ELF-1 (cell line): ENCODE measurements at places on chromosomes 11 and 22.

DNA sequence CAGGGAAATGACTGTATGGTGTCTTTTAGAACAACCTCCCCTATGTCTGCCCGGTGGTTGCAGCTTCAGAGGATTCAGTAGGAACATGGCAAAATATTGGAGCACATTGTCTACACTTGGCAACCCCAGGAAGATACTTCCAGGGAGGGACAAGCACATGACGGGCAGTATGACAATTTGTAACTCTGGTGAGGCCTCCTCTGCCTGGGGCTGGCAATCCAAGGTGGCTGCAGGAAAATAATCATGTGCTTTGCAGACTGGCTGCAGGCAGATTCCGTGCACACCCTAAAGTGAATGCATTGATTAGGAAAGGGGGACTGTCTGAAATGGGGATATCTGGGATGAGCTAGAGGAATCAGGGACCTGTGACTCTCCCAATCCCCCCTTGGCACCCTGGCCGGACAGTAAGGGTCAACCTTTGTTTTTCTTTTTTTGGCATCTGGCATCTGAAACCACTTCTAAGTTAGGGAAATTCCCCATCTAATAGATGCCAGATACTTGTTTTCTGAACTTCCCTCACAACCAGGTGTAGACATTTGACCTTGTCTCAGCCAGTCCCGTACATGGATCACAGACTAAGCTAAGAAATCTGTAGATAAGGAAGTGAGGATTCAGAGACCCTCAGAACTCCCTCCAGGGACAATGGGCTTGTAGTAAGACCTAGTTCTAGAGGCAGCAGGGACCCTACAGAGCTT lies 10.5 kb upstream of the PHOX2A start:
- DNase-seq: no peak

DNA sequence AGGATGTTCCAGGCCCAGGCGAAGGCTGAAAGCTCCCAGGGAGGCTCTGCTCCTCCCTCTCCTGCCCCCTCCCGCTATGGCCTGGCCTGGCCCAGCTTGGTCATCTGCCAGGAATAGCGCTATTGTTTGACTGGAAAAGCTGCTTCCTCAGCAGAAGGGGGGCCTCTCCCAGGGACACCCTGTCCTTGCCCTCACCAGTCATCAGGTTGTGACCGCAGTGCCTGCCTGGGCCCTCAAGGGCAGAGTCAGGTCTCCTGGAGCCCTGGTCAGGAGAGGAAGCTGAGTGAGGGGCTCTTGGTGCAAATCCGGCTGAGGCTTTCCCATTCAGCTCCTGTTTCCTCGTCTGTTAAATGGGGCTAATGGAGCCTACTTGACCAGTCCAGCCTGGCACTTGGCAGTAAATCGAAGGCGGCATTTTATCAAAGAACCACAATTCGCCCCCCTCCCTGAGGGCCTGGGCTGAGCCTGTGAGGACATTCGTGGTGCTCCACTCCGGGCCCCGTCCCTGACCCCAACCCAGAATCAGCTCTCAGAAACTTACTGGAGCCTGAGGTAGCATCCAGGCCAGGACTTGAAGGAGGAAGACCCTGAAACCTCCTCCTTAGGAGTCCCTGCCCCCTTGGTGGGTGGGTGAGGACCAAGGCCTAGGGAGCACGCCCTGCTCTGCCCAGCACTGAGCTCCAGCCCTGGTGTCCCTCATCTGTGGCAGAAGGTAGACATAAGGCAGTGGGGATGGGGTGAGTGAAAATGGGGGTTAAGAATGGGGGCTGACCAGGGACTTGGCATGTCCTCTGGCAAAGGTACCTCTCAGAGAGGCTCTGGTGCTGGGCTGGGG lies 2.0 kb upstream of the CASTOR1 start:
- peak; percentile 40 for DNase-seq

DNA sequence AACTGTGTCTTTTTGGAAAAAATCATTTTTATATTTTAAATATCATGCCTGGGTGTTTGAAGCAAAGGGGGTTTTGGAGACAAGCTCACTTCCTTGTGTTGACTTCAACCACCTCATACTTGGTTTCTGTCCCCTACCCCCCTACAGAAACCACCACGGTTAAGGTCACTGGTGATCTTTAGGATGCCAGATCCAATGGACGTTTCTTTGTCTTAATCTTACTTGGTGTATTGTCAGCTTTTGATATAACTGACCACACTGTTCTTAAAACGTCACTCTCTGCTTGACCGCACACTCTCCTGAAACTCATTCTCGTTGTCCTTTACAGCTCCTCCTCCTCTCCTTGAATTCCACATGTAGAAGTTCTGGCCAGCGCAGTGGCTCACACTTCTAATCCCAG lies 34.8 kb upstream of the SWAP70 start:
- no peak for DNase-seq

DNA sequence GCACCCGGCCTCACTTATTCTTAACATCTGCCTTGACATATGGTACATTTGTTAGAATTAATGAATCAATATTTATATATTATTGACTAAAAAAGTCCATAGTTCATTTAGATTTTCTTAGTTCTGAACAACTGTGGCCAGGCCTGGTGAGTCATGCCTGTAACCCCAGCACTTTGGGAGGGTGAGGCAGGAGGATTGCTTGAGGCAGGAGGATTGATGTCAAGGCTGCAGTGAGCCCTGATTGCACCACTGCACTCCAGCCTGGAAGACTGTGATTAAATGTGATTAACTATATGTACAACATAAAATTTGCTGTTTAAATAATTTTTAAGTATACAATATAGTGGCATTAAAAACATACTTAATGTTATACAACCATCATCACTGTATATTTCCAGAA lies 5.6 kb downstream of the UVRAG start:
- DNase-seq: no peak

GRCh38 chr11:131668500-131669400 lies 298.3 kb downstream of the NTM start:
- DNase-seq: peak; percentile 77

DNA sequence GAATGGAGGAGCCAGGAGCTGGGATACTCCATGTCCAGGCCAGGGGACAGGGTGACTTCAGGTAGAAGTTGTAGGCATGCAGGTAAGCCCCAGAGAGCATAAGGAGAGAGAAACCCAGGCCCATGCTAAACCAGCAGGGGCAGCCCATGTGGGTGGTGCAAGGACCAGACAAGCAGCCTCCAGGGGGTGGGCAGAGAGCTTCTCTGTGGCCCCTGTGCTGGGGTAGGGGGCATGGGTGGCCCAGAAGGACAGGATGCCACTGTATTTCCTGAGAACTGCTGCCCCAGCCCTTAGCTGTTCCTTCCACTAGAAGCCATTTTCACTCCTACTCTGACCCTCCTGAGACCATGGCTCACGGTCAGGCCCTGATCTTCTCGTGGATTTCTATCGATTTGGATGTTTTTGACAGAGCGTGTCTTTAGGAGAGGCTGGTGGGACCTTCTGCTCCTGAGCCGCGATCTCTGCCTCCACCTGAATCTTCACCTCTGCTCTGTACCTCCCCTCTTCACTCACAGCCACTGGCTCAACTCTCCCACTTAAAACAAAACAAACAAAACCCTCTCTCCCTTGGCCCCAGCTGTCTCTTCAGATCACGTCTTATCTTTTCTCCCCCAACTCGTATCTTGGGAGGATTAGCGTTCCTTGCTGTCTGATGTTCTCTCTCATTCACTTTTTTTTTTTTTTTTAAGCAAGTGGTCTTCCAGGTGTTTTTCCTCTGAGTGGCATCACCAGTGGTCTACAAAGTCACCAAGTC lies 112.2 kb downstream of the NECTIN1 start:
- DNase-seq: no peak

DNA sequence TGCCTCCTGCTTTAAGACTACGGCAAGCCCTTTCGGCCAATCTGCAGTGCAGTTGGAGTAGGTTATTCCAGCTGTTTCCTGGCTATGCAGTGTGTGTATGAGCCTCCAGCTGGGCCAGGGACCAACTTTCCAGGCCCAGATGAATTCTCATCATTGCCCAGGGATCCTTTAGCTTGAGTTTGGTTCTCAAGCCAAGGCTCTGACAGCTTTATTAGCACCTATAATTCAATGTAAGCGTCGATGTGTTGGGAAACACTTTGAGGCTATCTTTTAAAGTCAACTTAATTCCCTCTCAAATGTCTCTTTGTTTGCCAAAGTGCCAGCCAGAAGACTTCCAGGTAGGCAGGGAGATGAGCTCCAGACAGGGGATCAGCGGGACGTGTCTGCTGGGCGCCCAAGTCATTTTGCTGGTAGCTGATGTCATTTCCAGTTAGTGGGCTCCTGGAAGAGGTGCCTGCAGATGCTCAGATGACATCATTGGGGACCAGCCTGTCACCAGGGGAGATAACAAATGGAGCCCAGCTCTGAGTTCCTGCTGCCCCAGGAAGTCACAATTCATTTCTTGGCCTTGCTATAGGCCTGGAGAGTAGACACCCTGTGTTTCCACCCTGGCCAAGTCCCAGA lies 520.4 kb downstream of the SOX6 start:
- DNase-seq: peak; percentile 70

GRCh38 chr11:106400949-106401570 lies 323.6 kb downstream of the AASDHPPT start:
- DNase-seq: no peak

GRCh38 chr22:24128021-24128420 lies 53.3 kb upstream of the SUSD2 start:
- no peak for DNase-seq

- no peak for DNase-seq
Observed at GRCh38 chr11:119863851-119864601, 135.0 kb upstream of the NECTIN1 start.

- DNase-seq: no peak
Observed at GRCh38 chr11:126834149-126834548, 166.4 kb downstream of the KIRREL3 start.

DNA sequence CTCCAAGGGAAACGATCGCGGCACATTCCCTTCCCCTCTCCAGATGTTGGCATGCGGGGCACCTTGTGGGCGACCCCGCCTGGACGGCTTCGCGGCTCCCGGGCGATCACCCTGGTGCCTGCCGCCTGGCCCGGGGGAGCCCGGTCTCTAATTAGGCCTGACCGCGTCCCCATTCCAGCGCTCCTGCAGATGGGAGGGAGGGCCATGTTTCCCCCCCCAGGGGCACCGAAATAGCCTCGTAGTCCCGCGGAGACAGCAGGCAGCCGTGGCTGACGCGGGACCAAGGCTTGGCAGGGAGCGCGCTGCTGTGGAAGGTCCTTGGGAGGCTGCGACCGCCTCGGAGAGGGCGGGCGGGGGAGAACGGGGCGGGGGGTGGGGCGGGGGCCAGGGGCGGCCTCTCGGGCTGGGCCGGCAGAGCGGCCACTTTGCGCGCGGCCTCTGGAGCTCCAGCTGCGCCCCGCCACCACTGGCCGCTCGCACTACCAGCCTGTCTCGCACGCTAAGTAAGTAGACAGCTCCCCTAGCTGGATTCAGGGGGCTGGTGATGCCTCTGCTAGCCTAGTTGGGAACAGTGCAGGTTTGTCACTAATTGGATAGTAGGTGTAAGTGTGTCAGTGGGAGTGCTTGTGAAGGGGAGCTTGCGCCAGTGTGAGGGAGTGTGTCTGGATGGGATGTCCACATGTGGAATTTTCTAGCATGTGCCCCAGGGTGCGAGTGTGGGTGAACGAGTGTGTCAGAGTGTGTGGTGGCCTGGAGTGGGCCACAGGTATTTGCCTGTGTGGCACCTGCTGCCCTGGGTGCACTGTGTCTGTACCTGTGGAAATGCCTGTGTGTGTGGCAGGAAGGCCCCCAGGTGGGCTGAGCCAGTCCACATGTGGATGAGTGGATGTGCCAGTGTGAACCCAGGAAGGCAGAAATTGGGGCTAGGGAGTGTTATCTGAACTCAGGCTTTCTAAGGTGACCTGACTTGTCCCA lies at the start of gene INSC:
INSC (plus strand) TSS at position 423 of the 975 bp plus-strand sequence. CDS start 34,252 bp downstream, outside the sequence.
- peak; percentile 18 for DNase-seq

DNA sequence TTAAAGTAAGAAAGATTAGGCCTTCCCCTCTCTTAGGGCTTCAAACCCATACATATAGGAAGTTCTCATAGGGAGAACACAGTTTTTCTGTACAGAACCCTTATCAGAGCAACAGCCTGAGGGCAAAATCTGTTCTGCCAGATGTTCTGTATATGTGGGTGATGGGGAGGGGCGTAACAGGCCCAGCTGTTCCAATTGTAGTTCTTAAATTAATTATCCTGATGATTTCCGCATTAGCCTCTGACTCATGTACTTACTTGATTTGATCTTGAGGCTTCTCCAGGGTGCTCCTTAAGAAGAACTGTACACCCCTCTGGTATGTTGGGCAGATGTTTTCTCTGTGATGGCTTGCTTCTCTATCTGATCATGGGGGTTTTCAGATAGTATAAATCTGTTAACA lies 123.1 kb upstream of the C11orf87 start:
- no peak for DNase-seq

- no peak for DNase-seq
Observed at GRCh38 chr22:48208894-48209293, 1446.4 kb downstream of the TBC1D22A start.

GRCh38 chr11:65780770-65781151 lies at the start of gene AP5B1:
Gene AP5B1 (minus strand): TSS chr11:65780976. CDS start chr11:65780591, 385 bp downstream.
- DNase-seq: peak; percentile 36

DNA sequence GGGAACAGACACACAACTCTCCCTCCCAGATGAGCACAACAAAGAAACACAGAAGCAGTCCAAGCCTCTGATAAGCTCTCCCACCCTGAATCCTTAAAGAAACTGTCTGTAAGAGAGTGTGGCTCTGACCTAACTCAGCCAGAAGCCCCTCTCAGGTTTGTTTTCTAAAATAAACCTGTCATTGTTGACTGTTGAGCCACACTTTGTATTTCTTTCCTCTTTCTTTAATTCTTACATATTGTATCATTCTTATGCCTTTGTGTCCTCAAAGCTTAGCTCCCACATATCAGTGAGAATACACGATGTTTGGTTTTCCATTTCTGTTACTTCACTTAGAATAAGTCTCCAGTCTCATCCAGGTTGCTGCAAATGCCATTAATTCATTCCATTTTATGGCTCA lies 7.8 kb upstream of the OR8D2 start:
- DNase-seq: no peak

GRCh38 chr11:57049749-57050148 lies 61.0 kb downstream of the OR5AK2 start:
- no peak for DNase-seq

DNA sequence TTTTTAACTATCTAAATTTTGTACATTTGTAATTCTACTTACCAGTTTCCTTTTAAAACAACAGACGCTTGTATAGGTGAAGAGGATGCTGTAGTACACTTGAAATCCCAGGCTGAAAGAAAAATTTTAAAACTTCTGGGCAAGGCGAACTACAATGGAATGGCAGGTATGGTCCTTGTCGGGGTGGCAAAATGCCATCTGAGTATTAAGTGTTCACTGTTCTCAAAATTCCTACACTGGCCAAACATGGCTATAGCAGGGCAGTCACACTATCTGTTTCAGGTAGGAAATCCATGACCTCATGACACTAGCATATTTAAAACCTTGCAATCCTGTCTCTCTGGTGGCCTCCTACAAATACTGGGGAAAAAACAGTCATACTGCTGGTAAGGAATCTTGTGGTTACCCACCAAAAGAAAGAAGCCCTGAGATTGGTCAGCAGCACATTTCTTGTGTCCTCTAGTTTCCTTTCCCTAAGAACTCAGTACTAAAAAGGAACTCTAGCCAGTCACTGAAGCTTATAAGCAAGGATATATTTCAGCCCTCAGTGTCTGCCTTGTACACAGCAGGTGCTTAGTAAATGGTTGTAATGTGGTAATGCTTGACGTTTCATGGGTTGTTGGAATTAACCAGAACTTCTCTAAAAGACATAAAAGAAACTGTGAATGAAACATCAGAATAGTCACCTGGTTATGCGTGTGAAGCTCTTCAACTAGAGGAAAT lies 5.2 kb upstream of the ZC3H12C start:
- no peak for DNase-seq
